Inflammatory macrophage treated with lipopolysaccharide for 4 hours (primary cell): ENCODE measurements at places on chromosomes 4 and X.

GRCh38 chr4:41325901-41326300 lies 69.2 kb downstream of the UCHL1 start:
- no peak for DNase-seq

DNA sequence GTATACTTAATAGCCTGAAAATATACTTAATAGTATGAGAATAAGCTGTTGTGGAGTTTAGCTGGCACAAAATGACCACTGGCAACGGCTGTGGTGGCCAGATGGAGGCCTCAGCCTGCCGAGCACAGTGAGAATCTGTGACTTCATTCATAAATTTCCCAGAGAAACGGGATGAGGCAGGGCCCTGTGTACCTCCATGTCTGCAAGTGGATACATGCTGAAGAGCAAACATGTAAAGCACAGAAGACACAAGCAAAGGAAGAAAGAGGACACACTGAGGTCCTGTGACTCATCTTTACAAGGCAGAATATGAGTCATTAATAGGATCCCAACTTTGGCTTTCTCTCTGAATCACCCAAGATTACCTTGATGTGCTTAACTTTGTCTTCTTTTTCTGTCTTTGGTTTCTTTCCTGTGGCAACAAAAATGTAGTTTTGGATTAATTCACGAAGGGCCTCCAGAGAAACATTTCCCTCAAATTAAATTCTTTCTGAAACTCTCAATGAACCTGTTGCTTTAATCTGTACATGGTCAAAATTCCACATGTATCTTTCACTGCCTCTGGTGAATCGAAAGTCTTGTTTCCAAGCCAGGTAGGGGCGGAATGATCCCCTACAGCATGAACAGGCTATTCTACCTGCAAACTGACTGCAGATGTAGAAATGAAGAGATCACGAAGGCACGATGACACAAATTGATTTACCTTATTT lies 56.4 kb downstream of the IRF2 start:
- peak; percentile 82 for DNase-seq

DNA sequence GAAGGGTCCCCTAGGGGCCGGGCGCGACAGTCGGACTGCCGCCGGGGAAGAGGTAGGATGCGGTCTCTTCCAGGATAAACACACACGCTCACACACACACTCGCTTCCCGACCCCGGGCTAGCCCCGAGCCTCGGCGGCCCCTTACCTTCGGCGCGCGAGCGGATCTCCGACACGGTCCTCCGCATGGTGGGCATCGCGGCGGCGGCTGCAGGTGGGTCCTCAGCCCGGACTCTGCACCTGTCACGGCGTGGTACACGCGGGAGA lies 294 bp downstream of the ATP8A1 start:
- no peak for DNase-seq

GRCh38 chrX:130575831-130576389 lies 174.1 kb downstream of the RBMX2 start:
- no peak for DNase-seq

DNA sequence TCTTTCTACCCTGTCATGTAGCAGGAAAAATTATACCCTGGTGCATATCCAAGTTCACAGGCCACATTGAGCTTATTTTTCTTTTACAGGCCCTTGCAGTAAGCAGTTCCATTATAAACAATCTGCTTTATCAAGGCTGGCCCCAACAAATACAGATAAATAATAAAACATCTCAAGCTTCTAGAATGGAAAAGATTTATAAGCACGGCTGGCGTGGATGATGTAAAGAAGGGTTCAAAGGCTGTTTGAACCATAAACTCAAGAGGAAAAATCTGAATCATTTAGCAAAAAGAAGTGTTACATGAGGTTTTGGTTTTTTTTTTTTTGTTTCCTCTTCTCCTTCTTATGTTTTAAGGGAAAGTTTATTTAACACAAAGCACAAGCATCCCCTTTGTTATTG lies 109.7 kb downstream of the UNC5C start:
- DNase-seq, result no peak

GRCh38 chrX:73683236-73683859 lies 120.4 kb downstream of the CHIC1 start:
- DNase-seq, result no peak

GRCh38 chr4:6768539-6768905 lies 14.0 kb upstream of the KIAA0232 start:
- peak; percentile 89 for DNase-seq

GRCh38 chr4:158238575-158238974 lies 28.3 kb downstream of the TMEM144 start:
- no peak for DNase-seq

GRCh38 chrX:42616981-42617380 lies 161.0 kb downstream of the PPP1R2C start:
- DNase-seq, result no peak

- no peak for DNase-seq
Measured at GRCh38 chr4:22573198-22573597, 57.3 kb upstream of the ADGRA3 start.

- peak; percentile 88 for DNase-seq
Measured at GRCh38 chr4:55321707-55322264, 24.3 kb upstream of the SRD5A3 start.

DNA sequence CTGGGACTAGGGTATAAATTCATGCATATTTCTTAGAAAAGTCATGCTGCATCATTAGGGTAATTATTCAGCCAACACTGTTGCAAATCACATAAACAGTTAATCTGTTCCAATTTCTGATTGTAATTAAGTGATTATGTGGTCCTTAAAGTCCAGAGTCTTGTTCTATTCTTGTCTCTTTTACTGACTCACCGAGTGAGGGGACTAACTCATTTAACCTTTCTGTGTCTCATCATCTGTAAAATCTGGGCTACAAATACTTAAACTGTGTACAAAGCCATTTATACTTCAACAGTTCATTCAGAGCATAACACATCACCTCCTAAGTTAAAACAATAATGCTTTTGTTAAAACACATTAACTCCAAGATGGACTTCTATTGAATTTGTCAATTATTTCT lies 65.4 kb upstream of the KLHL13 start:
- no peak for DNase-seq

GRCh38 chr4:70627620-70628019 lies 924 bp upstream of the ENAM start:
- DNase-seq, result no peak

DNA sequence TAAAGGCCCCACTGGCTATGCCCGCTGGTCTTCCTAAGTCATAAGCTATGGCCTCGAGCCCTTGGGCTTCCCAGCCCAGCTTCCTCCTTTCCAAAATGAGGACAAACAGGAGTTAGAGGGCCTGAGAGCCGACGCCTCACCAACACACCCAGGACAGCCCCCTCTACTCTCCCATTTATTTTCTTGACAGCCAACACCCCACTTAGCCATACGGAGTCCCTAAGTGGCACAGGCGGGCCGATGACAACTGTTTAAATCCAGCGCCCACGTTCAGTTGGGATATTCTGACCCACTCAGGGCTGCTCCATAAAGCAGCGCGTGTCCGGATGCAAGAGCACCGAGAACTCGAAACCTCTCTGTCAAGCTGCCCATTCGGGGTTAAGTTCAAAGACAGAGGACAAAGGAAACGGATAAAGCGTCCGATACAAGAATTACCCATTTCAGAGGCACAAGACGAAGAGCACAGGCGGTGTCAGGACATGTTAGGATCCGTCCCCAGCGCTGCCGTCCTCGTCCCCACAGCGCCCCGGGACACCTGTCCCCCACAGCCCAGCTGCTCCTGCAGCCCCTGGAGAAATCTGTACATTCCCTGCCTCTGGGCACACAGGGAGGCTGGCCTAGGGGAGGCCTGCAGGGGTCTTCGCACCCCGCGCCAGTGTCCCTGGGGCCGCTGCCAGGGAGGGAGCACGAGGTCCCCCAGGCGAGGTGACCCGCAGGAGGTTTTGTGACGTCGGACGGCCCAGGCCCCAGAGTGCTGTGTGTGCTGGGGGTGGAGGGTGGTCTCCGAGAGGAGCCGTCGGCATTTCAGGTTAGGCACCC lies 1.2 kb downstream of the PRKX start:
- DNase-seq, result peak; percentile 45

DNA sequence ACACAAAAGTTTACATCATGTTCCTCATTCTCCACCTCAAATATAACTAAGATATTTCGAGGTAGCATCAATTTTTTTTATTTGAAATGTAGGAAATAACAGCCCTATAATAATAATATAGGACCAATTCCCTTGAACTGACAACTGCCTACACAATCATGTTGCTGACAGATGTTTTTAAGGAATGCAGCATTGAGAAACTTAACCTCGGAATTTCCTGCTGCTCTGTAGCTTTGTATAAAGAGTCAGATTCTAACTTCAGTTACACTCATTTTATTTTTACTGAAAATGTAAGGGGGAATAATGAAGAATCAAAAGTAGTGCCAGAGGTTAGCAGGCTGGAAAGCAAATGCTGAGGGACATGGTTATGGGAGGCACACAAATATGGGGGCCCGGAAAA lies 235.8 kb downstream of the RBMX2 start:
- DNase-seq, result no peak

GRCh38 chrX:120753413-120754251 lies 122.0 kb downstream of the CT47B1 start:
- no peak for DNase-seq

DNA sequence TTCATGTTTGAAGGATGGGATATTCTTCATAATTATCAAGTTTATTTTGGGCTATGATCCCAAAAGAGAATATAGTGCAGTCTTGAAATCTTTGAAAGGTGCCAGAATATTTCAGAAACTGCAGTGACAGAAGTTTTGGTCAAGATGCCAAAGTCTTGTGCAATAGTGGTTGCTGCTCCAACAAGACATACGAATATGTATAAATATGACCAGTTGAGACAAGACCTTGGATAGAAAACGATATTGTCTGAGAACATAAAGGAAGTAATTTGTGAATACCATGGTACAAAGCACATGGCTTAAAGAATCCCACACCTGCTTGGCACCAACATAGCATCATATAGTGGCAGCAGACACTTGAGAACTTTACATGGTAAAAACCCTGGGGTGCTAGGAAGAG lies 48.6 kb upstream of the AMELX start:
- no peak for DNase-seq

GRCh38 chr4:19924761-19925160 lies 326.9 kb upstream of the SLIT2 start:
- DNase-seq, result no peak

GRCh38 chr4:153724606-153725005 lies 35.2 kb downstream of the RNF175 start:
- DNase-seq, result no peak

DNA sequence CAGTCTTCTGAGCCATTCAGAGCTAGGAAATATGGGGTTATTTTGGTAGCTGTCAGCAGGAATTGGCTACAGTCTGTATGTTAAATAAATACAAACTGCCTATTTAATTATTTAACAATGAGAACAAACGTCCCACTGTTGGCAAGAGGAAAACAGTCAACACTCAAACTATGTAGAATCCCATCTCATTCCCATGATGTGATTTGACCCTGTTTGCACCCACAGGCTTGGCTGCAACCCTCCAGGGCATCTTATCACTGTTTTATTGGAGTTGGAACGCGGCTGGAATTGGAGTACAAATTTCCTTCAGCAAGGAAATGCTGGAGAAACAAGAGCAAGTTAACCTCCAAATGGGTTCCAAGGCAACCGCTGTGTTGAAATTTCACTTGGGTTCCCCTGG lies 124.0 kb downstream of the KIT start:
- no peak for DNase-seq

DNA sequence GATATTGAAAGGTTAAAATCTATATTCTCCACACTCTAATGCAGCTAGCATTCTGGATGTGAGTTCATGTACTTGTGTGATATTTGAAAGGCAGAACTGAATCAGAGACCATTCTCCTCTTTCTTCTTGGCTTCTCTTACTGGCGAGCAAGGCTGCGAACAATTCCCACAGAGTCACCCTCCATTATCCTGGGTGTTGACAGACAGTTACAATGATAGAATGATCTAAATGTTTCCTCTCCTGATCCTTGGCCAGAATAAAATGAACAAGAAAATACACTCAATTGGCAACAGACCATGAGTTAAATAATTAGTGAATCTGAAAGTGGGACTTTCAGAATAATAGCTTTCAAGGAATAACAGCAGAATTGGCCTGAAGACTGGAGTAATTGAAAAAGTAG lies 342.8 kb downstream of the RAPGEF2 start:
- DNase-seq, result no peak

DNA sequence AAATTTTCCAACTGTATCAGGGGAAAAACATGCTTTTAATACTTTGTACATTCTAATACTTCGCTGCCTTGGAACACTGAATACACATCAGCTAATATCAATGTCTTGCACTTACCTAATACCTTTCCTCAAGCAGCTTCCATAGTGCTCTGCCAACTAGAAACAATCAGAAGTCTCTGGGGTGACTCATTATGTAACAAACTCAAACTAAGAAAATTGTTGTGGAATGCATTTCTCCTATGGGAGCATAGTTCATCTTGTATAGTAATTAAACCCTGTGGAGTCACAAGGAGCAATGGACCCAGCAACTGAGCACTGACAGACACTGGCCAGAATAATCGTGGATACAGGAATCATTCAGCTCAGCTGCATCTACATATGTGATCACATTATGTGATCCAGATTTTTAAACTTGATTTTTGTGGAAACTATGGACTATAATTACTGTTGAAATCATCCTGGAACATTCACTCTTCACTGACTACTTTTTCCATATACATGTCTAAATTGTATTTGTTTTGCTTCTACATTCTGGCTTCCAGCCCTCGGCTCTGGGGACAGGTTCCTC lies 496.9 kb downstream of the TMA16 start:
- DNase-seq, result no peak

DNA sequence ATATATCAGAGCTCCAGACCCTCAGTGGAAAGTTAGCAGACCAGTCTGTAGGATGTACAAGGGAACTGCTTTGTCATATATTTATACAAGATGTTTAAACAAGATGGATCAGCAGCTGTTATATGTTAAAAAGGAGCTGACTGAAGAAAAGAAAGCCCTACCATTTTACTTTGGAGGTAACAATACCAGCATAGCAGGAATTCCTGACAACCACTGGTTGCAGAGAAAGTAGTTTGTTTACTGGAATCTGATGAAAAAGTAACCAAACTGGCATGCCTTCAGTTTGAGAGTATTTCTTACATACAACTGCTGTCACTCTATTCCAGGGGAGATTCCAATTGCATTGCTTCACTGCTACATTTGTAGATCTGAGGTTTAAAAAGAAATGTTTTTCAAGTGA lies 49.5 kb upstream of the GABRQ start:
- no peak for DNase-seq

- no peak for DNase-seq
Measured at GRCh38 chr4:10226756-10227155, 110.2 kb upstream of the WDR1 start.

DNA sequence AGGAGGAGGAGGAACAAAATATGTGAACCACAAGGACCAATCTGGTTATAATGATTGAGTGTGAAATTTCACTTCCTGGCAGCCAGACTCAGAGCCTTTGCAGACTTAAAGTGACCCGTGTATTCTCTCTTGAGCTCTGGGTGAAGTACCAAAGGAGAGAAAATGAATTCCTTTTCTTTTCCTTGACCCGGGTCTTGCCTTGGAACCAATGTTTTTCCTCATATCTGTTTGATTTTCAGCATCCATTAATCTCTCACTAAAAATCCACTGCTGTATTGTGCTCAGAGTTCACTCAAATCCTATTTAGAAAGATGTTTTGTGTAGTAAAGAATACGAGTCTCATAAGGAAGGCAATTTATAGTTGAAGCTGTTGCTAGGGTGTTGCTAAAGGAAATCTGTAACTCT lies 78.3 kb upstream of the C1QTNF7 start:
- no peak for DNase-seq
